PC-3 (cell line): ENCODE measurements at places on chromosomes 5 and 9. TPM values are rescaled to one million over a fixed set of nuclear protein-coding genes. Genes with fewer than 3 reads are reported as not detected.
A peak's percentile ranks its signal among the peaks of the same experiment; 100 is the strongest.

The FAM153A gene
- not detected in 2 replicates for total RNA-seq

The ADAMTS2 gene
- total RNA-seq, result not detected in 2 replicates

The PTPA gene
- total RNA-seq, result 138 and 154 TPM in 2 replicates

The PRRC2B gene
- total RNA-seq, result 46.9 and 64.7 TPM in 2 replicates

The PLAA gene
- 27.2 and 34.6 TPM in 2 replicates for total RNA-seq

The CACNA1B gene
- total RNA-seq, result not detected in 2 replicates

The PCDHA11 gene
- total RNA-seq, result 0.33 TPM in 1 of 2 replicates, not detected in the other

DNA sequence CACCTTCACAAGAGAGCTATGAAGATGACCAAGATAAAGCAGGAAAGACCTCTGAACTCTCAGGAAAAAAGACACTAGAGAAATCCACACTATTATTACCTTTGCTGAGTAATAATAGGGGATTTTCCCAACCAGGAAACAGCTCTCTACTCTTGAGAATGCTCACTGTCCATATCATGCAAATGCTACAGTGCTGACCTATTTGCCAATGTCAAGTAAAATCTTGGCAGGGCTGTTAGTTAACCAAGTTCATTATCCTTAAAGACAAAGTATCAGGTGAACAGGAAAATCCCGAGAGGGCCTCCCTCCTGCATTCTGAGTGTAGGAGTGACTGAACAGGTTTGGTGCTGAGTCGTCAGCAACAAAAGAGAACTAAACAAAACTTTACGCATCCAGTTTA lies 306.6 kb downstream of the ACTL7B start:
- no peaks in the 10 kb centered on the region for H3K27me3 ChIP-seq
- H3K36me3 ChIP-seq, result no peaks in the 10 kb centered on the region
- peak; percentile 84 for DNase-seq
- H3K27ac ChIP-seq, result peak overlapping the region; percentile 99
- no peak overlapping the region for H3K4me3 ChIP-seq

DNA sequence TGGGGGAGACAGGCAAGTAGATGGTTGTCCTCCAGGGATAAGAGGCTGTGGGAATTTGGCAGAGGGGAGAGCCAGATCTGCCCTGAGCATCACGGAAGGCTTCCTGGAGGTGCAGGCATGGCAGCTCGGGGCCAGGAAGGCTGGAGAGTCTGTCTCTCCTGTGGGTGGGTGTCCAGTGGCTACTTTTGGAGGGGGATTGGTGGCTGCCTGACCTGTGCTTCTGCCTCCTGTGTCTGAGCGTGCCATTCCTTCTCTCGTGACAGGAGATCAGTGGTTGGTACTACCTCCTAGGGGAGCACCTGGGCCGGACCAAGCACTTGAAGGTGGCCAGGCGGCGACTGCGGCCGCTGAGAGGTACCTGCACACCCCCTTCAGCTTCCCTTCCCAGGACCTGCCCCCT lies 33.5 kb downstream of the RGS3 start:
- no peak overlapping the region for H3K4me3 ChIP-seq
- H3K36me3 ChIP-seq, result no peaks in the 10 kb centered on the region
- no peak overlapping the region for H3K27ac ChIP-seq
- DNase-seq, result no peak
- no peaks in the 10 kb centered on the region for H3K4me1 ChIP-seq
- H3K27me3 ChIP-seq, result no peaks in the 10 kb centered on the region

DNA sequence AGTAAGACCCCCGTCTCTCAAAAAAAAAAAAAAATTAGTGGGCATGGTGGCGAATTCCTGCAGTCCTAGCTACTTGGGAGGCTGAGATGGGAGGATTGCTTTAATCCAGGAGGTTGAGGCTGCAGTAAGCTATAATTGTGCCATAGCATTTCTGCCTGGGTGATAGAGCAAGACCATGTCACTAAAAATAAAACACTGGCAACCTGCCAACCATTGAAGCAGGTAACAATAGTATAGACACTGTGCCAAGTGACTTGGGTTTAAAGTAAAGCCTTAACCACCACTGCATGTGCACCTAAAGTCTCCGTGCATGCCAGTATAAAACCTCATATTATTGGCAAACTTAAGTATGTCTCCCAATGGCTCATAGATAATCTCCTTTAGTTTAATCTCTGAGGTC lies 3.4 kb upstream of the APBA1 start:
- peak overlapping the region; percentile 13; the same call in 1 of the 2 replicates for H3K27ac ChIP-seq
- DNase-seq, result peak; percentile 11
- H3K36me3 ChIP-seq, result no peaks in the 10 kb centered on the region
- no peaks in the 10 kb centered on the region for H3K27me3 ChIP-seq
- H3K4me1 ChIP-seq, result peaks cover 20% of the 10 kb centered on the region

- no peak overlapping the region for H3K4me3 ChIP-seq
- no peak overlapping the region for H3K27ac ChIP-seq
- H3K4me1 ChIP-seq, result 0 out of 2 replicates have a peak, but pooled peaks cover 3% of the 10 kb centered on the region
- DNase-seq, result no peak
Observed at GRCh38 chr5:149757956-149758355, 27.8 kb downstream of the PPARGC1B start.

- H3K4me3 ChIP-seq, result no peak overlapping the region
- H3K36me3 ChIP-seq, result no peaks in the 10 kb centered on the region
- H3K27me3 ChIP-seq, result no peaks in the 10 kb centered on the region
- DNase-seq, result no peak
- no peak overlapping the region for H3K27ac ChIP-seq
- no peaks in the 10 kb centered on the region for H3K4me1 ChIP-seq
Observed at GRCh38 chr9:8651070-8651845, 851.7 kb upstream of the DMAC1 start.

- H3K4me3 ChIP-seq, result no peak overlapping the region
- H3K4me1 ChIP-seq, result no peaks in the 10 kb centered on the region
- no peaks in the 10 kb centered on the region for H3K27me3 ChIP-seq
- H3K27ac ChIP-seq, result no peak overlapping the region
- peaks cover 2% of the 10 kb centered on the region for H3K36me3 ChIP-seq
Observed at GRCh38 chr5:132396589-132397031, 27.1 kb downstream of the SLC22A5 start.

DNA sequence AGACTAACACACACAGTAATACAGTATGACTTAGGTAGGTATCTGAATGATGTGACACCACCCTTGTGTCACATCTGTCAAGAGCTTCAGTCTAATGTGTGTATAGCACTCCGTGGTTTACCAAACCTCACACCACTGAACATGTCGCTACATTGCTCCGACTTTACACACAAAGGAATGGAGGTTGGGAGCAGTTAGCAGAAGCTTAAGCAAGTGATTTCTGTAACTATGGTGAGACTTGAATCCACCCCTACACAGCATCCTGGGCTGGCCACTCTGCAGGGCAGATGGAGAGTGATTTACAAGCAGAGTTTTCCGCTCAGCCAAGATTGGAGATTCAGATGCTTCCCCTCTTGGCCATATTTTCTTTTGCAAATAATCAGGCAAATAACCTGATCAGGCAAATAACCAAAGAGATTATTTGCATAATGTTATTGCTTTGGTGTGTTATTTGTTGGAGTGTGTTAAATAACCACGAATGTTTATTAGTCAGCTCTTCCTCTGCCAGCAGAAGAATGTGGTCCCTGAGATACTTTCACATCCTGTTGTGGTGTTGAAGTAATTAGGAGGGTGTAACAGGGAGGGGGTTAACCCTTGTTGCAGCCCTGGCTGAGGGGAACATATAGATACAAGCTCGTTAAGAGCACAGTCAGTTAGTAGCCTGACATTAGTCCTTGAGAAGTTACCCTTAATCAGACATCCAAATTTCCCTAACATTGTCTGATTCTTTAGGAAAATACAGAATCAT lies 92.8 kb downstream of the SNX18 start:
- H3K4me1 ChIP-seq, result no peaks in the 10 kb centered on the region
- no peaks in the 10 kb centered on the region for H3K36me3 ChIP-seq
- no peak overlapping the region for H3K27ac ChIP-seq
- DNase-seq, result no peak

GRCh38 chr5:173882632-173883031 lies 5.5 kb upstream of the CPEB4 start:
- no peaks in the 10 kb centered on the region for H3K27me3 ChIP-seq
- H3K27ac ChIP-seq, result peak overlapping the region; percentile 68
- peak; percentile 86 for DNase-seq
- peaks cover 27% of the 10 kb centered on the region for H3K4me1 ChIP-seq
- H3K4me3 ChIP-seq, result 0 out of 2 replicates have a peak overlapping the region, but pooled peaks have one; percentile 18
- H3K36me3 ChIP-seq, result no peaks in the 10 kb centered on the region

- H3K4me1 ChIP-seq, result peaks cover 40% of the 10 kb centered on the region
- H3K27me3 ChIP-seq, result no peaks in the 10 kb centered on the region
- H3K36me3 ChIP-seq, result no peaks in the 10 kb centered on the region
- DNase-seq, result peak; percentile 43
- H3K4me3 ChIP-seq, result no peak overlapping the region
Observed at GRCh38 chr5:34533582-34534522, 122.3 kb upstream of the RAI14 start.

DNA sequence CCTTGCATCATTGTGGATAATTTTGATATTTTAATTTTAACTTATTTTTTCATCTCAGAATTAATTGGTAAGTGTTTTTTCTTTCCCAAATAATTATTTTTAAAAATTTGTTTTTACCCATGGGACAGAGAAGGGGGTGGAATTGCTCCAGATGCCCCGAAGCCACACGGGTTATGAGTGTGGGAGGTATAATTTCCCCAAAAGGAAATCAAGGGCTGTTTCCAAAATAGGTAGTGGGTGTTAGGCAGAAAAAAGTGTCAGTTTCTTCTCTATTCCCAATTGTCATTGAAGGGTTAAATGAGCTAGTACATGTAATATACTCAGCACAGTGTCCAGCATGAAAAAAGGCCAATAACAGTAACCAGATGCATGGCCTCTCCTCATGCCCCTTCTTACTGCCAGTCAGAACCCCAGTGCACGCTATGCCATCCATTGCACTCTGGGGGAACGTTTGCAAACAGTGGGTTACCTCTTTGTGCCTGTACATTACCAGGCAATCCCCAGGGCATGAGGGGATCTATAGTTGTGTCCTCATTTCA lies 36.4 kb upstream of the ANGPTL2 start:
- no peak overlapping the region for H3K27ac ChIP-seq
- peaks cover 6% of the 10 kb centered on the region; the same call in 1 of the 2 replicates for H3K4me1 ChIP-seq
- DNase-seq, result no peak
- no peaks in the 10 kb centered on the region for H3K27me3 ChIP-seq

DNA sequence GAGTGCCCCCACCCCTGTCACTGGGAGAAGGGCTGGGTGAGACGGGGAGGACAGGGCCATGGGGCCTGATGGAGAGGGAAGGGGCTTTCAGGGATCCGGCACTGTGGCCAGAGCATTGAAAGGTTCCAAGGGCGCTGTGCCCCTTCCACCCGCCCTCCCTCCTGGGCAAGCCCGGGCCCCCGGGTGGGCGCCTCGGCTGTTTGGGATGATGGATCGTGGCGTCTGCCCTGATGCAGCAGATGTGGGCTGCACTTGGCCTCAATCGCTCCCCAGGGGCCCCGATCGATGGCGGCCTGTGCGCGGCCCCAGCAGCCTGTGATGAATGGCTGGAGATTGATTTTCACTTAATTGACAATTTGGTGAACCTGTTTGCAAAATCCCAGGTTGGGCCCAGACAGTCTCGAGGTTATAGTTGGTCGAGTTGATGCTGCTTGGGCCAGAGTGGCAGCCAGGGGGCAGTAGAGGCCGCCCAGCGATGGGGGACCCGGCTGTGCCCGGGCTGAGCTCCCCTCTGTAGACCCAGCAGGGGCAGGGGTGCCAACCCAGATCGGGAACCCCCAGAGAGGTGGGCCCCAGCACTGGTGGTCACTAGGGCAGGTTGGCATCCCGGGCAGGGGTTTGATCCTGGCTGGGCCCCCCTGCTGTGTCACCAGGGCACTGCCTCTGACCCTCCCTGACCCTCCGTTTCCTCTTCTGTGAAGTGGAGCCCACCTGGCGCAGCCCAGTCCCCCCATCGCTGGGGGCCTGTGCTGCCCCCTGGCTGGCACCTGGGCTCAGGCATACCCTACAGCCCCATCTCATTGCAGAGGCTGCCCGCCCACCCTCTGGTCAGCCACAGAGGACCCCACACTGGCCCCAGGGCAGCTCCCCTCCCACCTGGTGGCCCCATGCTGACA lies 34.7 kb downstream of the LHX3 start:
- no peaks in the 10 kb centered on the region for H3K36me3 ChIP-seq
- peaks cover 12% of the 10 kb centered on the region for H3K27me3 ChIP-seq
- H3K4me3 ChIP-seq, result no peak overlapping the region
- H3K27ac ChIP-seq, result no peak overlapping the region

DNA sequence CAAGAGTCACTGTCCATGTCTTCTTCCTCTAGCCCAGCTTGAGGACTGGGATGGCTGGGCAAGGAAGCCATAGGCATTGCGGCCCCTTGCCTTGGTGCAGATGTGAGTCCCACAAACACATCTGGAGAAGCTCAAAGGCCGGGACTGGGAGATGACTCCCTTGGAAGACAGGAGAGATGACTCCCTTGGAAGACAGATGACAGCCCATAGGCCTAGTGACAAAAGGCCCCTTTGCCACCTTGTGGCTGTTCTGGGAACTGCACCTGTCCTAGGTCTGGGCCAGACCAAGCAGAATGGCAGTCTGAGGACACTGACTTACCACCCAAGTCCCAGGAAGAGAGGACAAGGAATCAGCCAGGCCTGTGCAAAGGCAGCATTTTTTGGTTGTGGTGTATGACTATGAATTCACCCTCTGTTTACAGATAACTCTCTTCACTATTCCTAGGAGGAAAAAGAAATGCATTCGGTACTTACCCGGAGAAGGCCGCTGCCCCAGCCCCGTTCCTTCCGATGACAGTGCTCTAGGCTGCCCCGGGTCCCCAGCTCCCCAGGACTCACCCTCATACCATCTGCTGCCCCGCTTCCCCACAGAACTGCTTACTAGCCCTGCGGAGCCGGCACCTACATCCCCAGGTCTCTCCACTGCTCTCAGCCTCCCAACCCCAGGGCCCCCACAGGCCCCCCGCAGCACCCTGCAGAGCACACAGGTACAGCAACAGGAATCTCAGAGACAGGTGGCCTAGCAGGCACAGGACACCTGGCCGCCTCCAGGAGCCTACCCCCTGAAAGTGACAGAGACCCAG lies 30.8 kb downstream of the SKP1 start:
- peak; percentile 82 for DNase-seq
- H3K4me3 ChIP-seq, result no peak overlapping the region
- H3K27me3 ChIP-seq, result no peaks in the 10 kb centered on the region
- peaks cover 1% of the 10 kb centered on the region; the same call in 1 of the 2 replicates for H3K4me1 ChIP-seq
- H3K27ac ChIP-seq, result no peak overlapping the region

DNA sequence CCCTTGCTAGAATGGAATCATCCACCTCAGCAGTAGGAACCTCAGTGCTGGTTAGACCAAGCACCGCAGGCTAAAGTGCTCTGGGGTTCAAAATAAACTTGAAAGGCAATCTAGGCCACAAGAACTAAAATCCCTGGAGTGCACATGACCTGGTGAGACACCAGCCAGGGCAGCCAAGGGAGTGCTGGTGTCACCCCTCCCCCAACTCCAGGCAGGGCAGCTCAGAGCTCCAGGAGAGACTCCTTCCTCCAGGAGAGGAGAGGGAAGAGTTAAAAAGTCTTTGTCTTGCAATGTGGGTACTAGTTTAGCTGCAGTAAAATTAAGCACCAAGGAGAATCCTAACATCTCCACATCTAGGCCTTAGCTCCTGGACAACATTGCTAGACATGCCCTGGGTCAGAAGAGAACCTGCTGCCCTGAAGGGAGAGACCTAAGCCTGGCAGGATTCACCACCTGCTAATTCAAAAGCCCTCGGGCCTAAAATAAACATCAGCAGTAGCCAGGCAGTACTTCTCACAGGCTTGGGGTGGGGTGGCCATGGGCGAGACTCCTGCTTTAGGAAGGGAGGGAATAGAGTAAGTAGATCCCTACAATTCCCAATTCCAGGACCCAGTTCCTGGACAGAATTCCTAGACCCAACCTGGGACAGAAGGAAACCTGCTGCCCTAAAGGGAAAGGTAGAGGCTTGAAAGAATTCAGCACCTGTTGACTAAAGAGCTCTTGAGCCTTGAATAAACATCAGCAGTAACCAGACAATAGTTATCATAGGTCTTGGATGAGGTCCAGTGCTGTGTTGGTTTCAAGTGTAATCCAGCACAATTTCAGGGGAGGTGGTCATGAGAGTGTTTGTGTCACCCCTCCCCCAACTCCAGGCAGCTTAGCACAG lies 25.8 kb downstream of the UGT3A2 start:
- peaks cover 39% of the 10 kb centered on the region for H3K27me3 ChIP-seq
- no peaks in the 10 kb centered on the region for H3K4me1 ChIP-seq
- DNase-seq, result peak; percentile 16
- H3K36me3 ChIP-seq, result no peaks in the 10 kb centered on the region; the same call in 1 of the 2 replicates
- no peak overlapping the region for H3K27ac ChIP-seq
- H3K4me3 ChIP-seq, result no peak overlapping the region
